CD4-positive, alpha-beta T cell (primary cell): ENCODE measurements at places on chromosomes 6 and 20. TPM values are rescaled to one million over a fixed set of nuclear protein-coding genes. Genes with fewer than 3 reads are reported as not detected.

GRCh38 chr6:29680904-29681303 lies at the start of gene ZFP57:
Gene ZFP57, minus strand, starts transcription at chr6:29681152. Its CDS starts 4,149 bp downstream, at chr6:29677003.
- peaks cover 15% of the 10 kb centered on the region for H3K4me1 ChIP-seq
- H3K27me3 ChIP-seq = peaks cover 2% of the 10 kb centered on the region
- DNase-seq = no peak
- no peaks in the 10 kb centered on the region for H3K36me3 ChIP-seq
- H3K27ac ChIP-seq = no peak within 1 kb of the TSS

DNA sequence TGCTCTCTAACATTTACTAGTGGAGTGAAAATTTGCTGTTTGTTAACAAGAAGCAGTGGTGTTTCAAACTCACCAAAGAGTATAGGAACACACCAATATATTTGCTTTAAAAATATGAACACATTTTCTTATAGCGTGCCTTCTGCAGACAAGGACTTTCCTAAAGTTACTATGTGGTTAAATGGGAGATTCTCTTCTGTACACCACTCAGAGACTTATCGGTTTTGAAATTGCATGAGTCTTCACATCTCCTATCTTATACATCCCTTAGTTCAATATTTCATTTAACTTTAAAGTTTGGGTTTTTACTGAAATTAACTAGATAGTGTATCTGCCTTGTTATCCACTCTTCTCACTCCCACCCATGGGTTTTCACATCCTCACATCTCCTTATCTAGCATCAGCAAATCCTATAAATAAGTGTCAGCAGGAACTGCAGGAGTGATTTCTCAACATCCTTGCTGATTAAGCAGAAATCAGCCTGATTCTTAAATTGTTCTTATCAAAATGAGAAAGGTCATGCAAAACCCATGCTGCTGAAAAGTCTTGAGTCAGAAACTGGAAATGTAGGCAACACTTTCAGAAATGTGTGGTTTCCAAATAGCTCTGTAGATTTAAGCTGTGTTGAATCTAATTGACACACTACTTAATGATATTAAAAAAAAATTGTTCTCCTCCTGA lies 1075.6 kb upstream of the GJE1 start:
- no peaks in the 10 kb centered on the region for H3K4me1 ChIP-seq
- no peaks in the 10 kb centered on the region for H3K27me3 ChIP-seq
- H3K27ac ChIP-seq = no peak overlapping the region
- DNase-seq = no peak
- H3K4me3 ChIP-seq = no peak overlapping the region

LY6G5C gene
- 0.49 TPM for total RNA-seq

- no peak overlapping the region for H3K4me3 ChIP-seq
- H3K27ac ChIP-seq = no peak overlapping the region
- no peak for DNase-seq
- H3K27me3 ChIP-seq = no peaks in the 10 kb centered on the region
Measured at GRCh38 chr6:135322427-135323201, 141.5 kb downstream of the MYB start.

GRCh38 chr6:84756466-84756865 lies 7.9 kb downstream of the TBX18 start:
- peaks cover 4% of the 10 kb centered on the region for H3K27me3 ChIP-seq
- H3K4me1 ChIP-seq = no peaks in the 10 kb centered on the region
- H3K36me3 ChIP-seq = no peaks in the 10 kb centered on the region
- no peak overlapping the region for H3K4me3 ChIP-seq

DNA sequence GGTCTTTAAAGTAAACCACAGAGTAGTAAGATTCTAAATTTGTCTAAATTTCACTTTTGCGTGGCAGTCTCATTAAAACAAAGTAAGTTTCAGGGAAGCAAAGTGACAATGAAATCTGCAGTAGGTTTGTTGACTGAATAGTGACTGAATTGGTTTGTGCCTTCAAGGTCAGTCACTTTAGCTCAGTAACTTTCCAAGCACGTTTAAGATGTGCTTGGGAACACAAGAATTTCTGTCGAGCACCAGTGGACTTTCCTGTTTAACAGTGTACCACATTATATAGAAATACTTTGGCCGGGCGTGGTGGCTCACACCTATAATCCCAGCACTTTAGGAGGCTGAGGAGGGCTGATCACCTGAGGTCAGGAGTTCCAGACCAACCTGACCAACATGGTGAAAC lies 1.7 kb upstream of the CD24 start:
- H3K36me3 ChIP-seq = no peaks in the 10 kb centered on the region
- peaks cover 27% of the 10 kb centered on the region for H3K27me3 ChIP-seq
- no peak overlapping the region for H3K4me3 ChIP-seq
- DNase-seq = no peak

GRCh38 chr20:15760001-15760621 lies 813.1 kb downstream of the KIF16B start:
- H3K27me3 ChIP-seq = no peaks in the 10 kb centered on the region
- H3K27ac ChIP-seq = no peak overlapping the region
- DNase-seq = no peak
- H3K4me1 ChIP-seq = no peaks in the 10 kb centered on the region
- no peak overlapping the region for H3K4me3 ChIP-seq

- peaks cover 42% of the 10 kb centered on the region for H3K36me3 ChIP-seq
- no peaks in the 10 kb centered on the region for H3K27me3 ChIP-seq
- no peak overlapping the region for H3K27ac ChIP-seq
- peaks cover 41% of the 10 kb centered on the region for H3K4me1 ChIP-seq
- DNase-seq = no peak
Measured at GRCh38 chr20:31704225-31705119, 18.2 kb downstream of the BCL2L1 start.

DNA sequence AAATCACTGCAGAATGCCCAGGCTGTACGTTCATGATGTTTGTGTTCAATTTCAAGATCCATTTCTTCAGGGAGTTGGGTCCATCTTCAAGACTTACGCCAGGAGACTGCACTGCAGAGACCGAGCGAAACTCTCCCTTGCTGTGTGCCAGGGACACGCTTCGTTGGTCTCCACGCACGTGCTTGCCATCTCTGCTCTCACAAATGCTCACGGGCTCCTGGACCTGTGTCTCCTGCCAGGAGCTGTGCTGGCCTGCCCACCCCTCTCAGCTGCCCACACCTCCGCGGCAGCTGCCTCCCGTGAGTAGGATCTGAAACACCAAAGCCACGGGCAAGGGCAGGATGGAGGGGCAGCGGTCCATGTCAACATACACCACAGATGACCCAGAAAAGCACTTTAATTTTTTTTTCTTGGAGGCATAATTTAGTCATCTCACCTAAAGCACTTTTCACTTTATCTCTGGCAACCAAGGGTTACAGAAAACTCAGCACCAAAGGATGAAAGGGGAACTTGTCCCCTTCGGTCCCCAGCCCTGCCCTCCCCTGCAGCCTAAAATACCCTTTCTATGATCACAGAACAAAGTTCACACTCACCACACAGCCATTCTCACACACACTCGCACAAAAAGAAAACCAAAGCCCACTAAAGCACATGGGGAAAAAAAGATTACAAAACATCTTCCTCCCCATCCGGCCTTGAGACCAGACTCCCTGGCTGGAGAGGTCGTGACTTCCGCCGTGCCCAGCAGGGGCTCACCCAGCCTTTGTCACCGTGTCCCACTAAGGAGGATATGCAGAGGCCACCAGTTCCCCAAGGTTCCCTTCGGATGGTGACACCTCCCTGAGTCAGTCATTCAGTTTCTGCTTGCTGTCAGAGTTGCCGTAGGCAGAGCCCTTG lies 137.9 kb downstream of the AGPAT4 start:
- H3K27me3 ChIP-seq = no peaks in the 10 kb centered on the region
- no peak overlapping the region for H3K4me3 ChIP-seq

ROS1 gene
- total RNA-seq = not detected

GPR63 gene
- total RNA-seq = 0.20 TPM

SNAP25 gene
- total RNA-seq = not detected
